ENCODE measurements at places on chromosomes 1 and 21. TPM values are rescaled to one million over a fixed set of nuclear protein-coding genes. Genes with fewer than 3 reads are reported as not detected.

- no peak for DNase-seq
These were observed 647 bp downstream of the SDHB start for GRCh38 chr1:17053086-17053684.

GRCh38 chr1:222555992-222556615, 8.2 kb upstream of the HHIPL2 start:
- DNase-seq = no peak

- DNase-seq = no peak
These were observed 28.5 kb downstream of the TNN start for GRCh38 chr1:175095978-175096607.

DNA sequence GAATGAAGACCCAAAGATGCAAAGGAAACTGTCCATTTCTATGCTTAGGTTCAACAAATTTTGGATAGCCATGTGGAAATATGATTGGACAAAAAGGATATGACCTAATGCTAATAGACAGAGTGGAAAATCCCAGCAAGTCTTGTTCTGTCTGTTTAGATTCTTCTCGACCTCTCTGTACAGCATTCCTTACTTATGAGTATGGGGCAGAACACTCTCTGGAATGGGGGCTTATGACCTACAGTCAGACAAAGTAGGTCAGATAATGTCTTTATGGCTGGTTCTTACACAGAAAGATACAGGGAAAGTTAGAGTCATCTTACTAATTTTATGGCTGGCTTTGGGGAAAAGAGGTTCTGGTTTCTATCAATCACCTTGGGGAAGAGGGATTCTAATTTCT, 2.8 kb downstream of the GCSAML start:
- no peak for DNase-seq

The C1QC gene
- 70.4 TPM for total RNA-seq

The KDM1A gene
- 60.8 TPM for total RNA-seq
